Stomach (tissue), 19 donors: ENCODE measurements at places on chromosomes 3 and 15. TPM values are rescaled to one million over a fixed set of nuclear protein-coding genes. Genes with fewer than 3 reads are reported as not detected.

GRCh38 chr3:71226565-71227269 is 356.8 kb downstream of the FOXP1 start:
- no peak for DNase-seq

GRCh38 chr3:113643583-113643982 is 52.9 kb downstream of the USF3 start:
- no peak for DNase-seq

GRCh38 chr3:167346171-167346570 is 33.9 kb downstream of the ZBBX start:
- DNase-seq: no peak

- DNase-seq: no peak
Observed at GRCh38 chr3:5255404-5256344, 68.2 kb downstream of the EDEM1 start.

GRCh38 chr3:193207290-193208273 is 33.4 kb upstream of the PLAAT1 start:
- DNase-seq: no peak

- DNase-seq: peak; percentile 90
Observed at GRCh38 chr3:43894176-43895049, 203.7 kb downstream of the ABHD5 start.

- no peak for DNase-seq
Observed at GRCh38 chr3:184334470-184335158, 2.8 kb upstream of the FAM131A start.

DNA sequence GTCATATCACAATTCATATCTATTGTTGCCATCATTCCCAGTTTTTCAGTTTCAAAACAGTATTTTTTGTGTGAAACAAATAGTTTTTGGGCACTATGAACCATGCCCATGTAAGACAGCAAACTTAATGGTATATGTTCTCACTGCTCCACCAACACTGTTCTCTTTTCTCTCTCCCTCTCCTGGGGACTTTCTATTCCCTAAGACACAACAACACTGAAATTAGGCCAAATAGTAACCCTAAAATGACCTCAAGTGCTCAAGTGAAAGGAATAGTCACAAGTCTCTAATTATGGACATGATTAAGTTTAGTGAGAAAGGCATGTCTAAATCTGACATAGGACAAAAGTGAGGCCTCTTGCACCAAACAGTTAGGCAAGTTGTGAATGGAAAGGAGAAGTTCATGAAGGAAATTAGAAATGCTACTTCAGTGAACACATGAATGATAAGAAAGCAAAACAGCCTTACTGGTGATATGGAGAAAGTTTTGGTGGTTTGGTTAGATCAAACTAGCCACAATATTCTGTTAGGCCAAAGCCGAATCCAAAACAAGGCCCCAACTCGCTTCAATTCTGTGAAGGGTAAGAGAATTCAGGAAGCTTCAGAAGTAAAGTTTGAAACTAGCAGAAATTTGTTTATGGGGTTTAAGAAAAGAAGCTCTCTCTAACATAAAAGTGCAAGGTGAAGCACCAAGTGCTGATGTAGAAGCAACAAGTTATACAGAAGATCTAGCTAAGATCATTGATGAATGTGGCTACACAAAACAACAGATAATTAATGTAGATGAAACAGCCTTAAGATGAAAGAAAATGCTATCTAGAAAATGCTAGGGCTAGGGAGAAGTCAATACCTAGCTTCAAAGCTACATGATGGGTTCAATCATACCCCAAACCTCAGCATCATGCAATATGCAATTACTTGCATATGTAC is 104.2 kb downstream of the CBLB start:
- no peak for DNase-seq

GRCh38 chr3:88195951-88196434 is 46.2 kb downstream of the C3orf38 start:
- DNase-seq: no peak

DNA sequence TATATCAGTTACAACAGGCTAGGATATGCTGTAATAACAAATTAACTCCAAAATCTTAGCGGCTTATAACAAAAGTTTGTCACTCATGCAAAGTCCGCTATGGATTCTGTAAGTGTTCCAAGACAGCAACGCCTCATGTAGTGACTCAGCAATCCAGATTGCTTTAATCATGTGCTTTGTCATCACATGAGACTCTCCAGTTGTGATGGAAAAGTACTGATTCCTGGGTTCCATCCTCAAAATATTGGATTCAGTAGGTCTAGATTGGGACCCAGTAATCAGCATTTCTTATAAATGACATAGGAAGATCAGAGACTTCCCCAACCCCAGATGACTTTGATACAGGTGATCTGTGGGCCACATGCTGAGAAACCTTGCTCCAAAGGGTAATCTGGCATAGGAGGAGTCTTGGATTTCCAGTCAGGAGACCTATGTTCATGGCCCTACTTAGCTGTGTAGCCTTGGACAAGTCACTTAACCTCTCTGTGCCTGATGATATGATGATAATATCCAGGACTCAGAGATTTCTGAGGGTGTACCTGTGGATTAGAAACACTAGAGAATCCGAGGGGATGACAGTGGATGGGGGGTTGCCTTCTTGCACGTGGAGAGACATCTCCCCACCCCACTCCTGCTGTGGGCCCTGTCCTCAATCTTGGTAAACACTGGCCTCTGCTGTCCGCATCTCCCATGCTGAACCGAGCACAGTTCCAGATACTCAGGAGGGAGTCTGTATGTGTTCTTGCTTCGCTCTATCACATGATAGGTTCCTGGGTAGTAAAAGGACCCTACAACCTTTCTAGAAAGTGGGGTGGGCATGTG is 65.5 kb downstream of the CORO2B start:
- no peak for DNase-seq

DNA sequence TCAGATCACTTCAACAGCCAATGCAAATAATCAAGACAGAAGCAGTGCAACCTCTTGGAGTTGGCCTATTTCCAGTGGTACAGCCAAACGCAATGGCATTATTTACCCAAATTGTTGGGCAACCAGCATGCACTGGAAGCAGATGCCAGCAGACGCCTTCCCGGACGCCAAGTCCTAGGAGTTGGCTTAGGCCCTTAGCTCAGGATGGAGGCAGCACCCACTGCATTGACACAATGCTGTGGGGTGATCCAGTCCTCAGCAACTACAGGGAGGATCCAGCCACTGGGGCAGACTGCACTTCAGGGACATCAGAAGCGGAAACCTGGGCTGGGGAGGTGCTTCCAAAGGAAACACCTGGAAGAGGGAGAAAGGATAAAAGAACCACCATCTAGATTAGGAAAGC is 290.4 kb downstream of the FAM43A start:
- DNase-seq: no peak

DNA sequence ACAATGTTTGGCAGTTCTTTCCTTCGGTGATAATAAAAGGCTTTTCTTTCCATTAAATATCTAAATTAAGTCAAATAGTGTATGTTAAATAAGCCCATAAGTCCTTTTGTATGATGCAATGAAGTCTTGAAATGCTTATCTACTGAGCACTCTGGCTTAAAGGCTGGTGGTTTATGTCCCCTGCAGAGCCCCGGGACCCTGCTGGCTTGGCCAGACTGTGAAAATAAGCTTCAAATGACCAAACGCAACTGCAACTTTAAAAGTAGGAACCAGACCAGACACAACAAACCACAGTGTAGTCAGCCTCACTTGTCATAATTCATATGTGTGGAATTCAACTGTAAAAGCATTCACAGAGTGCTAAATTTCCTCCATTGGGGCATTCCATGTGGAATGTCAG is 72.5 kb downstream of the FOXP1 start:
- DNase-seq: peak; percentile 49

GRCh38 chr3:192273001-192273696 is 454.2 kb downstream of the FGF12 start:
- DNase-seq: no peak

DNA sequence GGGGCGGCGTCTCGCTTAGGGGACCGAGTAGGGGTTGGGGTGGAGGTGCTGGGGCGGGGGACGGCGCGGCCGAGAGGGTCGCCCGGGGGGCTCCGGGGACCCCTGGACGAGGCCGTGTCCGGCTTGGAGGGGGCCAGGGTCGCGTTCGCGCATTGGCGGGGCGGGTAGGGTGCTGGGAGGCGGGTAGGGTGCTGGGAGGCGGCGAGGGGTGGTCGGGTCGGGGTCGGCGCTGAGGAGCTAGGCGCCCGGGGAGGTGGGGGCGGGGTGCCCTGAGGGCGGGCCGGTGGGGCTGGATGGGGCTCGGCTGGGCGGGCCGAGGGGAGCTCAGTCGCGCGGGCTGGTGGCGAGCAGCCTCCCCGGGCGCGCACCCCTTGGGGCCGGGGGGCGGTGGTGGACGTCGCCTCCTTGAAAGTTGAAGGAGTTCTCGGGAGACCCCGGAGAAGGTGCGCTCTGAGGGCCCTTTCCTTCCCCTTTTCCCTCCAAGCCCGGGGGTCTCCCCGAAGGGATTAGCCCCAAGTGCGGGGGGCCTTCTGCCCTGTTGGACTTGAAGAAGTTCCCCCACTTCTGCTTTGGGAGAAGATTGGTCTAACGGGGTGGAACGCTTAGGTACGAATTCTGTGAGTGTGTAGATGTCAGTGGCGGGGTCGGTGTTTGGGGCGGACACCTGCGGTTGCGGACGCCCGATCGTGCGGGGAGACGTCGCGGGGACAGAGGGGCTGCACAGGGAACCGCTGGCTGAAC is 543 bp downstream of the MEF2A start:
- DNase-seq: no peak

GRCh38 chr3:13877911-13878280 is 2.0 kb downstream of the WNT7A start:
- DNase-seq: no peak

DNA sequence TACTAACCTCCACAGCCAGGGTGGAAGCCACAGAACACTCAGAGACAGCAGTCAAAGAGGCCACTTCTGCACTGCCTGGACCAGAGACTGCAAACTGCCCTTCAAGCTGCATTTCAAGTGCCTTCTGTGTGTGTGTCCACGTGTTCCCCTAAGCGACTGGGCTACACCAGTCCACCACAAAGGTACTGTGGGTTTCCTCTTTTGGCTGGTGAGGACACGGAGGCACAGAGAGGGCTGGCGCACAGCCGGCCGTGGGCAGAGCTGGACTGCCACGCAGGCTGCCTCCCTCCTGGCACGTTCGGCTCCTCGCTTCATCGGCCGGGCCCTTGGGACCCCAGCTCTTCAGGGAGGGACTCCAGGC is 60.9 kb downstream of the MGLL start:
- no peak for DNase-seq

DNA sequence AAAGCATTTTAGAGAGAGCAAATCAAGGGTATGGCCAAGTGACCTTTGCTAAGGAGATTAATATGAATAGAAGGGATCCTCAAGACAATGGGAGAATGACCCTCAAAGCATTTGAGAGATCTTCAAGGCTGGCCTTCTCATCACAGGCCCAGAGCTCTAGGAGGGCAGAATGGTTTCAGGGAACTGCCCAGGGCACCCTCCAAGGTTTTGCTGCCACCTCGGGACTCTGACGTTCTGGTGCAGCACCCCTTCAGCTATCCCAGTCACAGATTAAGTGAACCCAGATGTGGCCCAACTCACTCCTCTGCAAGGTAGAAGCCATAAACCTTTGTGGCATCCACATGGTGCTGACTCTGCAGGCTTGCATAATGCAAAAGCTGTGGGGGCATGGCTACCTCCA is 209.3 kb downstream of the TLE3 start:
- DNase-seq: no peak

GRCh38 chr15:77004189-77004588 is 9.3 kb downstream of the PSTPIP1 start:
- no peak for DNase-seq

GRCh38 chr15:40346579-40347558 is 4.0 kb upstream of the PHGR1 start:
- DNase-seq: no peak

DNA sequence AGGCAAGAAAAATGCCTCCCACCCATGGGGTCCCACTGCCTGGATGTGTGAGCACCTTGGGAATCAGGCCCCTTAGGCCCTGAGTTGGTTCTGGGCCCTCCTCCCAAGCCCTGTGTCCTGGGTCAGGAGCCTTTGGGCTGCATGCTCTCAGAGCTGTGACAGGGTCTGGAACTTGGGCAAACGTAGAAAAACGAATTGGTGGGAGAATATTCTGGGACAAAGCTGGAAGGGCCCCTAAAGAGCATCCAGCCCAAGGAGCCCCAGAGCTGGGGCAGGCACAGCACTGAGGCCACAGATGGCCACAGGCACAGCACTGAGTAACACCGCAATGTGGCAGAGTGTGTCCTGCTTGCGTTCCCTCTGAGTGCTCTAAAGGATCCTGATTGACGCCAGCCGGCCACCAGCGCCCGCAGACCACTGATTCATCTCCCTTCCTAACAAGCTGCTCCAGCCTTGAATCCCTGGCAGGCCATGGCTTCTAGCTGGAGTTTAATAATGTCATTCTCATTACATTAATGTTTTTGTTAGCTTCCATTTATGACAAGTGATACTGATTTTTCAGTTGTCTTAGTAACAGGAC is 18.6 kb upstream of the SEC13 start:
- DNase-seq: no peak

GRCh38 chr3:108389372-108389771 is 93.0 kb downstream of the HHLA2 start:
- peak; percentile 40 for DNase-seq

- no peak for DNase-seq
Observed at GRCh38 chr15:60544581-60545264, 65.8 kb upstream of the ICE2 start.

GRCh38 chr3:106530367-106530766 is 661.6 kb upstream of the CBLB start:
- DNase-seq: no peak

GRCh38 chr3:132145833-132146232 is 111.0 kb upstream of the CPNE4 start:
- DNase-seq: no peak

DNA sequence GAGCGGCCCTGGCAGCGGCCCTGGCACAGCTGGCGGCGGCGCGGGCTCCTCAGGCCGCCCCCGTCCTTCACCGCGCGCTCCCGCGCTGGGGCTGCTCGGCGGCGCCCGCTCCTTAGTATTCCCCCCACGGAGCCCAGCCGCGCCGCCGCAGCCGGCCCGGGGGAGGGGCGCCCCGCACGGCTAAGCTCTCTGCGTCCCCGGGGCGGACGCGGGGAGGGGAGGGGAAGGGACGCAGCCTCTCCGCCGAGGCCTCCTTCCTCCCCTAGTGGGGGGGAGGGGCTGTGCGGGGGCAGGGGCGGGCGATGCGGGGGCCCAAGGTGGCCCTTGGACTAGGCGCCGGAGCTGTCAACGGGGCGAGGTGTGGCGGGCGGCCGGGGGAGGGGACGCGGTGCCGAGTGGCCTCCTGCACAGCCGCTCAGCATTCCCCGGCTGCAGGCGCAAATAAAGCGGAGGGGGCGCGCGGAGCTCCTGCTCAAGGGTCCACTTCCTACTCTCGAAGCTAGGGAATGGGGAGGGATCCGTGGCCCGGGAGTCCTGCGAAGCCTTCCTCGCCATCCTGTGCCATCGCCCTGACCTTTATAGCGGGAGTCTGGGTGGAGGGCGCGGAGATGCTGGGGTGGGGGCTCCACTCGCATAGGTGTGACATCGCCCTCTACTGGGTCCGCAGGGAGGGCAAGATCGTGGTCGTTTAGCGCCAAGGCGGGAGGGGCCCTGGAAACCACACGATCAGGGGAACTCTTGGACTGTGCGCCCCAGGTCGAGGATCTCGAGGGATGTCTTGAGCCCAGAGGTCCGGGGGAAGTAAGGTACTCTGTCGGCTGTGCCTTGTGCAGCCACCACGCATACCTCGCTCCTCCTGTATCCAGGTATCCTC is 22.2 kb downstream of the EPHB3 start:
- peak; percentile 84 for DNase-seq

- no peak for DNase-seq
Observed at GRCh38 chr3:153970741-153971347, 150.3 kb upstream of the ARHGEF26 start.

Gene FAM107A
- 35.2 TPM for total RNA-seq

Gene SHC4
- 0.43 TPM for total RNA-seq

Gene ATP10A
- 4.1 TPM for total RNA-seq

Gene ECE2
- not detected for total RNA-seq

Gene TEX9
- 1.8 TPM for total RNA-seq

Gene CASR
- not detected for total RNA-seq

Gene DNAH1
- total RNA-seq: 57.6 TPM

Gene FAM227B
- 1.3 TPM for total RNA-seq

Gene NANOGP8
- total RNA-seq: not detected
